GM19239 (cell line): ENCODE measurements at places on chromosomes 12 and 14.
A peak's percentile ranks its signal among the peaks of the same experiment; 100 is the strongest.

- peak; percentile 40 for DNase-seq
These were observed 8.4 kb downstream of the PAPLN start for GRCh38 chr14:73245480-73246325.

DNA sequence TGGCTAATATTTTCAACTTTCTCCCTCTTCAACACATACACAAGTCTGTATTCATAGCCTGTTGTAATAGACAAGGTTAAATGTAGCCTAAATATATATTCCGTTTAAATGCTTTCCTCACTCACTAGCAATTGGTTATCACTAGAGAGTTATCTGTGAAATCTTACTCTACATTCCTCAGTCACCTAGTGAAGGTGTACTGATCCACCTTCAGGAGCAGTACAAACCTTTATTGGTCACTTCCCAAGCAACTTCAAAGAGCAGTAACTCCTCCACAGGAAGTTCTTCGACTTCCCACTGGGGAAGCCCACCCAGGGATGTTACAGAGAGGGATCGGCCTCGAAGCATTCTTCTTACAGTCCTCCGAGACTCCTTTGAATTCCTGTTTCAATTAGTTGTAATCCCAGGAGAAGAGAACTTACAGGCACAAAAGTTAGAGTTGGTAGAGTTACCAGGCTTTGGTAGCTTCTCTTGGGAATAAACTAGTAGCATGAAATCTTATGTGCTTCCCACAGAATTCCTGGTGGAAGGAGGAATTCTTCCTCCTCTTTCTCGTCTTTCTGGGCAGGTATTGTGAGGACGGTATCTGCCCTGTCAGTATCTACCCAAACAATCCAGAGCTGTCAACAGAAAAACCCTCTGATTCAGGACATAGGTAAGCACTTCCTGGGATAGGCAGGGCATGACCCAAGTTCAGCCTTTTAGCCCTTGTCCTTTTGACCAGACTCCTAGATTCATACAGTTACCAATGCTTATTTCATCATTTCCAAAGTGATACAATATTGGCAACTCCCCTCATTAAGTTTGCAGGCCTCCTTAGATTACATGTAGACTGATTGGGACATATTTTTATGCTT lies at the start of gene GYS2:
Gene GYS2 (minus strand): TSS at position 603 of the 857 bp plus-strand sequence. CDS start 255 bp downstream, at position 348.
- DNase-seq, result no peak

DNA sequence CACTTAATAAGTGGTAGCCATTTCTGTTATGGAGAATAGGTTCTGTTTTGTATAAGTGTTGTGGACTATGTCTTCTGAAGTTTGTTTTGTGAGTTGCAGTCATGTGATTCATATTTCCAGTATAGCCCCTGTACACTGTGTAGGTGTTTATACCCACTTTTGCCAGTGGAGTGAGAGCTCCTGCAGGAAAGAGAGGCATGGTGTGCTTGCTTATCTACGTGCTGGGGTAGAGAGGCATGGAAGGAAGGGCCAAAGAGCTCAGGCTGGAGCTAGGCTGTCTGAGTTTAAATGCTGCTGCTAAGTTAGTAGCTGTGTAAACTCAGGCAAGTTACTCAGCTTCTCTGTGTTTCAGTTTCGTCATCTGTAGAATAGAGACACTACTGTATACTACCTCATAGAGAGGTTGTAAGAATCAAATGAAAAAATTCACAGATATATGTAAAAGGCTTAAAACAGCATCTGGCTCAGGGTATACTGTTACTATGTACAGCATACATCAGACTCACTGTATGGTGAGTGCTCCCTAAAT lies 88.2 kb upstream of the SLC38A2 start:
- DNase-seq, result no peak

DNA sequence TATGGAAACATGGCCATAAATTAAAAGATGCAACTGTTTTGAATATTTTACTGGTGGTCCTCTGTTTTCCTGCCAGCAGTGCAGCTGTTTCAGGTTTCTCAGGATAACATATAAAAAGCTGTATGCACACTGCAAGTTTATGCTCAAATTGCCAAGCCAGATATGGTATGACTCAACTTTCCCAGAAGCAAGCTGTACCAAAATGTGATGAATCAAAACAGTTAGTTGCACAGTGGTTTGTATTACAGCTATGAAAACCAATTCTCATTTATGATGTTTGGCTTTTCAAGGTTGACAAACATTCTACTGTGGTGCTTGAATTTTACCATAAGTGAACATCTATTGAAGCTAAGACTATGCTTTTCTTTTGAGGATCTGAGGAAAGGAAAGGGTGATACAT lies 15.5 kb downstream of the TRMT5 start:
- no peak for DNase-seq

- no peak for DNase-seq
These were observed 279.6 kb downstream of the RERGL start for GRCh38 chr12:17810399-17810798.

DNA sequence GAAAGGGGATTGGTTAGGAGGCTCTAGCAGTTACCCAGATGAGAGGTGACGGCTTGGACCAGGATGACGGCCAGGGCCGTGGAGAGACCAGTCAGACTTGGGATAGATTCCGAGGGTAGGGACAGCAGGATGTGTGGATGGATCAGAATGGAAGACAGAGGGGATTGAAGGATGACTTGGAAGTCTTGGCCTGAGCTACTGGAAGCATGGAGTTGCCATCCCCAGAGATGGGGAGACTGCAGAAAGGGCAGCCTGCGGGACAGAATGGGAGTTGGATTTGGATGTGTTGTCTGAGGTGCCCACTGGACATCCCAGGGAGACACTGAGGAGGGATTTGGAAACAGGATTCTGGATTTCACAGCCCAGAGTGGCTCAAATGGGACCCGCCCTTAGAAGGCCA lies 102.3 kb downstream of the CALM1 start:
- DNase-seq, result no peak

DNA sequence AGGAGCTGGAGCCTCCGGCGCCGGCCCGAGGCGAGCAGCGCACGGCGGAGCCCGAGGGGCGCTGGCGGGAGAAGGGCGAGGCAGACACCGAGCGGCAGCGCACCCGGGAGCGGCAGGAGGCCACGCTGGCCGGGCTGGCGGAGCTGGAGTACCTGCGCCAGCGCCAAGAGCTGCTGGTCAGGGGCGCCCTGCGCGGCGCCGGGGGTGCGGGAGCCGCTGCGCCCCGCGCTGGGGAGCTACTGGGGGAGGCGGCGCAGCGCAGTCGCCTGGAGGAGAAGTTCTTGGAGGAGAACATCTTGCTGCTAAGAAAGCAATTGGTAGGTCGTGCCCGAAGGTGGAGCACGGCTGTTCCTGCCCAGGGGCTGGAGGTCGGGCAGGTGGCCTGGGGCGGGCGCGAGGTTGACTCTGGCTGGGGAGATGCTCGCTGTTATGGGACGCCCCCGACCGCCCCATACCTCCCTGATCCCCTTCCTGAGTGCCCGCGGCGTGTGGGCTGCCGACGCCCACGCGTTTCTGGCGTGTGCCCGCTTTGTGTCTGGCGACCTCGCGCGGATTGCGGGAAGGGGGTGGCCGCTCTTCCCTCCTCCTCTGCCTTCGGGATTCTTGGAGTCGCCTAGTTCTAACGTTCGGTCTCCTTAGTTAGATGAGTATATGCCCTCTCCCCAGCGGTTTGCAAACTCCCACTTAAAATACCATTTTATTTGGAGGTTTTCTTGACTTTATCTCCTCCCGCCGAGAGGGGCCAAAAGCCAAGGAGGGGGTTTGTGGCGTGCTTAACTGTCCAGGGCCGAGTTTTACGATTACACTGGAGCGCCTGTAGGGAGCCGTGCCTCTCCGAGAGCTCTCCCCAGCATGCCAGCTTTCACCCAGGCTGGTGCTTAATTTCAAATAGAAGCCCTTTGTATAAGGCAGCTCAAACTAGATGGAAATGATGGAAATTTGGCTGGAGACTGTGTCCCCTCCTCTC lies 752 bp downstream of the DACT1 start:
- DNase-seq, result no peak

DNA sequence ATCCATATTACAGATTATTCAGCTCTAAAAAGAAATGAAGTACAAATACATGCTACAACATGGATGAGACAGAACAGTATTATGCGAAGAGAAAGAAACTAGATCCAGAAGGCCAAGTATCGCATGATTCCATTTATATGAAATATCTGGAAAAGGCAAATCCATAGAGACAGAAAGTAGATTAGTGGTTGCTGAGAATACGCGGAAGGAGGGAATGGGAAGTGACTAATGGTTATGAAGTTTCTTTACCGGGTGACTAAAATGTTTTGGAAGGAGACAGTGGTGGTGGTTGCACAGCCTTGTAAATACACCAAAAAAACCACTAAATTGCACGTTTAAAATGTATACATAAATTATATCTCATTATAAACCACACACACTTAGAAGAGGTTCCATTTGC lies 12.5 kb downstream of the PRDM4 start:
- no peak for DNase-seq

DNA sequence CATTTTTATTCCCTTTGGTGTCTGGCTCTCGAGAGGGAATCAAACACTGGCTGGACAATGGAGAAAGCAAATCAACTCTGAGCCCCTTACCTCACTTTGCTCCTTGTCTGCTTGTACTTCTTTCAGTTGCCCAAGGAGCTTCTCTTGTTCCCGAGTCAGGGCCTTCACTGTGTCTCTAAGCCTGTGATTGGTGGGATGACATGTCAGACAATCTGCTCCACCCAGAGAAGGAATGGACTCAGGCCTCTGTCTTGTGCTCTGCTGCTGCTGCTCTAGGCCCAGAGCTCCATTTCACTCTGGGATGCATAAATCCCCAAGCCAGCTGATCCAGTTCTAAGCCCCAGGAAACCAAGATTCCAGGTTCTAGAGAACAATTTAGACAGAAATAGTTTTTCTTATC lies 7.6 kb downstream of the CALCOCO1 start:
- no peak for DNase-seq

- no peak for DNase-seq
These were observed 59.0 kb upstream of the ANP32D start for GRCh38 chr12:48413388-48413787.

- DNase-seq, result no peak
These were observed 10.5 kb upstream of the BTG1 start for GRCh38 chr12:92156139-92156538.

DNA sequence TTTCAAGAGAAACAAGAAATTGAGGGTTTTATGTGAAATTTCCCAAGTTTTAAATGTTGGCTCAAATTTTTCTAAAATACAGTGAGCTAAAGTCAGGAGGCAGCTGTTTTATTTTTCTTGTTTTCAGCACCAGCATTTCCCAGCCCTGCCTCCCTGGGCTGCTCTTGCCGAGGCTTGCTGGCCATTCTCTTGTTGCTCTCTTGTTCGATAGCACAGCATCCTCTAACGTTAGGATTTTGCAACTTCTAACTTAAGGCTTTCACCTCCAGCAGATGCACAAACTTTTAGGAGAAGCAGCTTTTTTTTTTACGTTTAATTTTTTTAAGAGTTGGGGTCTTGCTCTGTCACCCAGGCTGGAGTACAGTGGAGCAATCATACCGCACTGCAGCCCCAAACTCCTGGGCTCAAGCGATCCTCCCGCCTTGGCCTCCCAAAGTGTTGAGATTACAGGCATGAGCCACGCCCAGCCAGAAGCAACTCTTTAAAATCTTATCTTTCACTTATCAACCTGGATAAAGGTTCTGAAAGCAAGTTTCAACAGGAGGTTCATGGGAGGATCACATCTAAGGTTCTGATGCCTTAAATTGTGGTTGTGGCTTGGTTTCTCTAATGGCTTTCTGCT lies 40.2 kb downstream of the B4GALNT3 start:
- no peak for DNase-seq

DNA sequence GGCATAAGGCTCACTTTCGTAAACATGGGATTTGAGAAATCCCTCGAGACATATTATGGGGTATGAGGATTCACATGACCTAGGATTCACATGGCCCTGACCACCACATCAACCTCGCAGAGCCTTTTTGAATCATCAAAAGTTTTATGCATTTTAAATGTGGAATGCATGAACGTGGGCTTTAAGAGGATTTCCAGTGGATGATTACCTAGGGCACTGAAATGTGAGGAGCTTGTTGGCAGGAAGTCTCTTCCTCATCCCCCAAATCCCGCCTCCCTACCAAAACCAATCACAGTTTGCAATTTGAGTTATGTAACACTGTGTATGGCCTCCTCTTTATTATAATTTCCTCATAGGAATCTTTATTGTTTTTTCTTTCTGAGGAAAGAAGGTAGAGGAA lies 659.6 kb upstream of the TBX3 start:
- DNase-seq, result no peak

GRCh38 chr14:96582411-96582961 lies 80.3 kb downstream of the PAPOLA start:
- DNase-seq, result no peak

DNA sequence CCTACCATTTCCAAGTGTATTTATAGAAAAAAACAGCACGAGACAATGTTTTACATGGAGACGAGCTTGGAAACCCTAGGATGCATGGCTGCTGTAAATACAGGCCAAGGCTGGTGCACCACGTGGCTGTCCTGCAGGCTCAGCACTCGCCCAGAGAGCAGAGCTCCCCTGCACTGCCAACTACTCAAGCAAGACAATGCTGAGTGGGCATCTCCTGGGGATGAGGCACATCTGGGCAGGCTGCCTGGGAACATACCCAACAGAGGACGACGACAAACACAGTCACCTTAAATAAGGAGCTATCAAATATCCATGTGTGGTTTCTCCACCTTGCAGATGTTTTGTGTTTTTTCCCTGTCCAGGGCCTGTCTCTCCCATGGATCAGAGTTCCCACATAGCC lies 128.3 kb upstream of the PRMT8 start:
- no peak for DNase-seq

DNA sequence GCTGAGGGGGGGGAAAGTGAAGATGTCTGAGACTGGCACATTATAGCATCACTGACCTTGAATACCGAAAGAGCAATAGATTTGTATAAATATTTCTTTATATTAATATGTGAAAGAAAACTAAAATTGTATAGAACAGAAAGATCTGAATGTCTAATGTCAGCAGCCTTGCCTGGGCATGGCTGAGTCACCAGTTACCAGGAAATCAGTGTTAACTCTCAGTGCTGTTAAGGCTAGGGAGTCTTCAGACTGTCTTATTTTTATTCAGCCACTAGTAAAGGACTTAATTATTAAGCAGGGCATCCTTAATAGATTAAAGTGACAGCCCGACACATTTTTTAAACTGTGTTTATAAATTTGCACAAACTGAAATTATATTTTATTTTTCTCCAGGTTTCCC lies 122.9 kb upstream of the AEBP2 start:
- no peak for DNase-seq

GRCh38 chr14:38039496-38039895 lies 168.2 kb upstream of the SSTR1 start:
- no peak for DNase-seq

GRCh38 chr14:61461808-61462275 lies 140.5 kb downstream of the PRKCH start:
- DNase-seq, result no peak

DNA sequence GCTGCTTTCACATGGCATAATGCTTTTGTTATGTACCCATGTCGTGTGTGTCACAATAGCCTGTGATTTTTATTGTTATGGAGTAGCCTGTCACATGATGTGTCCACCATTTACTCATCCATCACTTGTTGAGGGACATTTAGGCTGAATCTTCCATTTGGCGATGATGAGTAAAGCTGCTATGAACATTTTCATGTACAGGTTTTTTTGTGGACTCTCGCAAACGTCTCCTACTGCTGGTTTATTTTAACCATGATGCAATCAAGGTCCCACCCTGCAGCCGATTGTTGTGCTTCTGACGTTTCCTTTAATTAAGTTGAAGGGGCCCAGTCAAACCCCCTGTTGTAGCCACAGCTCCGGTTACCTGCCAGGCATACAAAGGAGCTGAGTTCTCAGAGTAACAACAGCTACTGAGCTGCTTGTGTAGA lies 63.2 kb downstream of the ZNF664 start:
- DNase-seq, result no peak
